Activated CD4-positive, alpha-beta memory T cell treated with anti-CD3 and anti-CD28 coated beads for 36 hours (primary cell): ENCODE measurements at places on chromosomes 13 and 19.
A peak's percentile ranks its signal among the peaks of the same experiment; 100 is the strongest.

GRCh38 chr19:4624733-4625362, 14.5 kb upstream of the TNFAIP8L1 start:
- DNase-seq, result no peak

- no peak for DNase-seq
Observed at GRCh38 chr19:28435551-28436271, 777.2 kb downstream of the UQCRFS1 start.

DNA sequence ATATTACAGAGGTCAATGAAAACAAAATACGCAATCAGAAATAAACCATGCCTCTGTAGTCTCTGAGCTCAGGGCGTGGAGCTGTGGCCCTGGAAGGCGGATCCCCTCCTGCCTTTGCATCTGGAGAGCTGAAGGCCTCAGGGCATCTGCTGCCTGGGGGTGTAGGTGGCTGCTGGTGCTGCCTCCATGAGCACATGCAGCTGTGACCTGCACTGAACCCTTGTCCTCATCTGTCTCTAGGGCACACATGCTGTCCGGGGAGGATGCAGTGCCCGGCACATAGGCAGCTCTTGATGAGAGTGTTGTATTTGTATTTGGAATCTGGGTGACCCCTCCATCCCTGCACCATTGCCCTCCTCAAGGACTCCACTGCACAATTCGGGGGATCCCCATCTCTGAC, 185.7 kb downstream of the TEX29 start:
- DNase-seq, result no peak

GRCh38 chr19:11125994-11126685, 29.4 kb downstream of the SPC24 start:
- DNase-seq, result peak; percentile 82

GRCh38 chr13:37899753-37900152, 30.2 kb upstream of the TRPC4 start:
- DNase-seq, result no peak

- DNase-seq, result no peak
Observed at GRCh38 chr13:36862002-36862685, 43.1 kb downstream of the RFXAP start.
